ENCODE measurements at places on chromosomes 2 and 18. TPM values are rescaled to one million over a fixed set of nuclear protein-coding genes. Genes with fewer than 3 reads are reported as not detected.

The GRB14 gene
- total RNA-seq: 22.1 TPM

The ZNF516 gene
- 12.3 TPM for total RNA-seq

The CAVIN2 gene
- 109 TPM for total RNA-seq

The MATN3 gene
- 0.19 TPM for total RNA-seq

The VWA3B gene
- 0.38 TPM for total RNA-seq

The FSHR gene
- 0.14 TPM for total RNA-seq

The STON1 gene
- total RNA-seq: 8.0 TPM

The GALNT14 gene
- 0.38 TPM for total RNA-seq

The CHAC2 gene
- total RNA-seq: 6.8 TPM

The RAB6C gene
- total RNA-seq: 0.16 TPM

The ZNF521 gene
- 29.6 TPM for total RNA-seq

The TUBA4B gene
- not detected for total RNA-seq

The CNTNAP5 gene
- not detected for total RNA-seq

The RESP18 gene
- total RNA-seq: not detected

The HOXD10 gene
- not detected for total RNA-seq

The CCDC85A gene
- total RNA-seq: 5.3 TPM

The FHOD3 gene
- 350 TPM for total RNA-seq

The CRYGD gene
- not detected for total RNA-seq

The ARHGEF4 gene
- 4.1 TPM for total RNA-seq

The SMIM21 gene
- not detected for total RNA-seq
